ENCODE measurements at places on chromosomes 1 and 21.

GRCh38 chr1:113857776-113858175 is 13.7 kb downstream of the PTPN22 start:
- no peak for DNase-seq

- no peak for DNase-seq
Measured at GRCh38 chr21:28480470-28480869, 512.2 kb downstream of the LTN1 start.

GRCh38 chr1:37342736-37343135 is 131.6 kb upstream of the ZC3H12A start:
- no peak for DNase-seq

GRCh38 chr1:31570906-31571305 is 5.4 kb upstream of the TINAGL1 start:
- DNase-seq = no peak

- DNase-seq = no peak
Measured at GRCh38 chr1:231927431-231927830, 300.8 kb downstream of the DISC1 start.

DNA sequence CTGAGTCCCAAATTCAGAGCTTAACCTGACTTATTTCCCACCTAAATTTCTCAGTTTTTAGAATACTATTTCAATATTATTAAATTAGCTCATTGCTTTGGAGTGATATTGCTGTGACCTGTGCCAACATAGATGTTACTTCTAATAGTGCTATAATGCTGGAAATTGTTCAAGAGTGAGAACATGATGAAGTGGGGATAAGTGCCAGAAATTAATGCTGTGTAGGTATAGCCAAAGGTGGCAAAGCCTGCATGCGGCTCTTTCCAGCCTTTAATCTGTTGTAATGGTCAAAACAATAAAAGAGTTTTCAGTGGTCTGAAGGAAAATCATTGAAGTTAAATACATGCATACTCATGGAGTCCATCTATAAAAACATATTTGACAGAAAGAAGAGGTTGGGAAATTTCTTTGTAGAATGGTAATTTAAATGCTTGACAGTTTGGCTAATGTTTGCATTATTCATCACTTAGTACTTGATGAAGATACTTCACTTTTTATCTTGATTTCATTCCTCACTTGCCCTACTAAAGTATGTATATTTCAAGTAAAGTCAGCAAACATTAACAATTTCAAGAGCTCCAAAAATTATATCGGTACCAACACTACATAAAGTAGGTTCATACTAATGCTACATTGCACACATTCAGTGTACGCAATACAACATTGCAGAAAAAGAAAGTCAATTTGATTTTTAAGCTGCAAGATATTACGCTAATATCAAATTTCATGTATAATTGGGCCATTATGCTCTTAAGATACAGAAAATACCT is 82.1 kb downstream of the OLFM3 start:
- no peak for DNase-seq

- DNase-seq = peak; percentile 23
Measured at GRCh38 chr1:180234369-180235076, 4.5 kb downstream of the LHX4 start.

Data from activated B cell treated with CpG ODN at 0.5 μM for 24 hours (primary cell).